Kidney epithelial cell (primary cell): ENCODE measurements at places on chromosomes 5 and 9. TPM values are rescaled to one million over a fixed set of nuclear protein-coding genes. Genes with fewer than 3 reads are reported as not detected.

Gene TMEM215
- total RNA-seq = not detected in 2 replicates

Gene PAXX
- total RNA-seq = 42.2 and 46.8 TPM in 2 replicates

Gene C5orf34
- 0.38 and 1.1 TPM in 2 replicates for total RNA-seq

Gene GABRG2
- total RNA-seq = not detected in 2 replicates

Gene OCLN
- total RNA-seq = 104 TPM in 2 replicates

Gene PAPPA
- 15.4 and 15.5 TPM in 2 replicates for total RNA-seq

GRCh38 chr9:124455820-124456219 is 5.6 kb downstream of the ADGRD2 start:
- DNase-seq = no peak

DNA sequence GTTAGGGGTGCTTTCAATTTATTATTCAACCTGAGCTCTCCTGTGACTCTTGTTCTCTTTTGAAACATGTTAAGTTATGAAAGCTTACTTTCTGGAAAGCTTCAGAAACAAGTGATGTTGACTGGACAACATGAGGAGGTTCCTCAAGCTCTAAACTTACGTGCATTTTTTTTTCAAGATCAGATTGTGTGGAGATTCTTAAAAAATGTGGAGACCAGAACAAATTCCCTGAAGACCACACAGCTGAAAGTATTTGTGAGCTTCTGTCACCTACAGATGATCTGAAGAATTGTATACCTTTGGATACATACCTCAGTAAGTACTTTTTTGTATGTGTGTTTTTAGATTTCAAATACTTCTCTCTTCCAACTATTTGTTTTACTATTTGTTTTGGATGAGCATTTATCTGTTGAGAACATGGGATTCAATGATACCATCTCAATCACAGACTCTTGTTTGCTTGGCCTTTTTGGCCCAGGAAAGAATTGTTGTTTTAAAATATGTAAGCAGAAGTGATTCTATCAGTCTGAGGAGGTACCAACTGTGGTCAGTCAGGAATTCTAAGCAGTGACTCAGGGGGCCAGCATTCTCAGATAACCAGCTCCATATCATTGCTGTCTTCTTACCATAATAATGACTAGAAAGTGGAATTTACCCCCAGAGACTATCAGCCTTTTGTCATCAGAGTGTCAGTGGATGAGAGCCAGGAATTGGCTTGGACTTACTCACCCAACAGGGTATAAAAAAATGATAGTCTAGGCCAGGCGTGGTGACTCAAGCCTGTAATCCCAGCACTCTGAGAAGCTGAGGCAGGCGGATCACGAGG is 34.4 kb upstream of the GLIPR2 start:
- peak; percentile 94 for DNase-seq

GRCh38 chr9:87771316-87772006 is 45.5 kb downstream of the CTSL start:
- no peak for DNase-seq

DNA sequence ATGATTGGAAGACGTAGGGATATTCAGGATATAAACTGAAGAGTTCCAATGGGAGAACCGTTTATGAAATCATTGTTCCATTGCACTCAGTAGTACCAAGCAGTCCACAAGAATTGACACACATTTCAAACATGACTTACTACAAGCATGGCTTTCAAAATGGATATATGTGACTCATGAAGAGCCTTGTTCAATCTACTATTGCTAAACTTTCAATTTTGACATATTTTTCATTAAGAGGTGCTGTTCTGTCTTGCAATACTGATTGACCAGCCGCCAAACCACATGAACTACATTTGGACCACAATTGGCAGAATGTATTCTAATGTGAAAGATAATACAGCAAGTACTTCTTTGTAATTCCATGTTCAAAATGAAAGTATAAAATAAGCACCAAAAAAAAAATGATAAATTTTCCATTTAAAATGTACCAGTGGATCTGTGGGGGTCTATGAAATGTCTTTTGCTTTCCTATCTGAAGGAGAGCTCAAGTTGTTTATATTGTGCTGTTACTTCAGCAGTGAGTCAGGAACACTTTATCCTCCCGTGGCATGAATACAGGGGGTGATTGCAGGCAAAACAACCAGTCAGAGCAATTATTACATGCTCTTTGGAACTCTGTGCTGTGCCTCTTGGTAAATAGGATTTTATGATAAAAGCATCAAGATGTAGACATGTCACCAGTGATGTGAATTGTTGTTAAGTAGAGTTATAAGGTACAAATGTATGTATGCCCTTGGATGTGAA is 366.0 kb downstream of the ARRDC3 start:
- DNase-seq = no peak

- no peak for DNase-seq
Measured at GRCh38 chr5:43677253-43677652, 74.3 kb downstream of the NNT start.

DNA sequence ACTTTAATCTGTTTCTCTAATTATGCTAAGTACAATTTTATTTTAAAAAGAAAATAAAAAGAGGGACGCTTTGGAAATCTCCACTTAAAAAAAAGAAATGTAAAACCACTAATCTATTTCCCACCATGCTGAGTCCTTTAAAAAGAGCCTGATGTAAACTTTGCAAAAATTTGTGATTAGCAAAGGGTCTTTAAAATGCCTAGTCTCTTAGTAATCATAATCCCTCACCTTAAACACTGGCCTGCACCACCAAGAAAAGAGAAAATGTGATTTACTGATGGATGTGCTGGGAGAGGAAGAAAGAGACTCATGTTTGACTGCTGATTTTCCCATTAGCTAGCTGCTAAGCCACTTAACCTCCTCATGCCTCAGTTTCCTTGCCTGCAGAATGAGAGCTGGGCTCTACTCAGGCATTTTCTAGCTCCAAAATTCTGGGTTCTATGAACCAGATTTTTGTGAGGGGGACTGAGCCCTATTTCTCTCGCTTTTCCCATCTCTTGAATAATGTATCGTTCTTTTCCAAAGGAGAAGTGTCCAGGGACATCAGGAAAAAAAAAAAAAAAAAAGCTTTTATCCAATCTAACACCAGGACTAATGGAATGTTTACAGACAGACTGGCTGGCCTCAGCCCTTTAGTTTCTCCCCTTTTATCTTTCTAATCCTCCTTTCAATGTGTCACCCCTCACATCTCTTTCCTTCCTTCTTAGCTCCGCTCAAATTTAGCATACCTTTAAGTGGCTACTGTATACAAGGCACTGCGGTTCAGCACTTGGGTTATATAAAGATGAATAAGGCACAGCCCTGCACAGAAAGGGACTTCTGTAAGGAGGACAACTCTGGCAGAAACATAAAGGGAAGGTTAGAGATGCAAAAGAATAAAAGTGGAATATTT is 312.4 kb downstream of the ARL15 start:
- no peak for DNase-seq

DNA sequence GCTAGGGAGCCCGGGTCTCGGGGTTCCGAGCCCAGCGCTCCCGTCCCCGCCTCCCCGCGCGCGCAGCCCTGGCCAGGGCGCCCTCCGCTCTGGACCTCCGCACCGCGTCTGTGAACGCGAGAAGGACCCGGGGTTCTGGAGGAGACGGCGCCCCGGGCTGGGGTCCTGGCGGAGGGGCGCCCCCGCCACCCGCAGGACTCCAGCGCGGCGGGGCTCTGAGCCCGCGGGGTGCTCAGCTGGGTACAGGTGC is 431 bp downstream of the TMOD1 start:
- DNase-seq = no peak

DNA sequence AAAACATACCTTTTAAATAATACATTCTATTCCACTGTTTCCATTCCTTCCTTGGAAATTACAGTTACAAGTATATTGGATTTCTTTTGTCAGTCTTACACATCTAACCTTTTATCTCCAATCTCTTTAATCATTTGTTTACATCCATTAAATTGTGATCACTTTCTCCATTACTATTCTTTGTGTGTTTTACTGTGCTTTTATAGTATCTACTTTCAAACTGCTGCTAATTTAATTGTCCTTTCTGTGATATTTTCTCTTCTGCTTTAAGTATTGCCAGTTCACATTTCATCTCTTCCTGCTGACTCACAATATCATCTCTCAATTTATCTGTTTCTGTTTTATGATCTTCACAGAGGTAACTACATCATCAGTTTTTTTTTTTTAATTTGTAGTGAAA is 39.6 kb downstream of the AGTPBP1 start:
- no peak for DNase-seq

GRCh38 chr5:10726913-10727517 is 34.0 kb downstream of the DAP start:
- DNase-seq = no peak

GRCh38 chr9:121768416-121769015 is 117.1 kb downstream of the DAB2IP start:
- no peak for DNase-seq

GRCh38 chr5:150214289-150214688 is 24.4 kb downstream of the SLC6A7 start:
- DNase-seq = no peak

- DNase-seq = no peak
Measured at GRCh38 chr5:112975721-112976431, 722 bp upstream of the DCP2 start.

DNA sequence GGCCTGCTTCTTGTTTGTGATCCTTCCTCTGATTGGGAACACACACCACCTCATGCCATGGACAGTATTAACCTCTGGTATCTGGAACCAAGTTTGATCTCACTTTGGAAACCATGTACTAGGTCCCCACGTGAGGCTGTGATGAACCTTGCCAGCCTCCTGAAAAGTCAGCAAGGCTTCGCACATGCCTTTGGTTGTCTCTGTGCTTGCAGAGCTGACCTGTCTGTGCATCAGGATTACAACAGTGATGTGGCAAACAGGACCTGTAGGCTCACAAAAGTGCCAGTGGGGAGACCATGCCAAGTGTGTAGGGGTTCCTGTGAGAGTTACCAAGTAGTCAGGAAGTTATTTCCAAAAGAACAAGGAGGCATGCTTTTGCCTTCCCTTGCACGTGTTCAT is 1.4 kb downstream of the ACO1 start:
- no peak for DNase-seq

GRCh38 chr5:176365351-176366231 is at the start of gene ARL10:
TSS of gene ARL10 (plus strand) at chr5:176365487. CDS start at chr5:176365564, 77 bp downstream.
- no peak for DNase-seq

- no peak for DNase-seq
Measured at GRCh38 chr5:43367453-43367852, 44.7 kb downstream of the CCL28 start.

DNA sequence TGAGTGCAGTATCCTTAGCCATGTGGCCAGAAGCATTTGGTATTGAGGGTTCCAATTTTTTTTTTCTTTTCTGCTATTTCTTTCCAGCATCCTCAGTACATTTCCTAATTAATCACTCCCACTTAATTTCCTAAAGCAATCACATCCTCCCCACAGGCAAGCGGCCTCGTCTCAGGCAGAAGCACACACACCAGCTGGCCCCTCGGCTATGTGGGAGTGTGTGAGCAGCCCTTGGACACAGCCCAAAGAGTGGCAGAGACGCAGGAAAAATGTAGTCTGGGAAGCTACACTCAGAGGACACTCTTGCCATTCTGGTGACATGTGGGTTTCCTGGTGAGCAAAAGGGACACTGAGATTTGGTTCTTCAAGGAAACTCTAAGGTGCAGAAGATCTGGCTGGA is 20.7 kb downstream of the SLIT3 start:
- no peak for DNase-seq

- no peak for DNase-seq
Measured at GRCh38 chr5:90810211-90810610, 251.6 kb downstream of the ADGRV1 start.

GRCh38 chr5:173175523-173175922 is 31.2 kb downstream of the BNIP1 start:
- DNase-seq = no peak

DNA sequence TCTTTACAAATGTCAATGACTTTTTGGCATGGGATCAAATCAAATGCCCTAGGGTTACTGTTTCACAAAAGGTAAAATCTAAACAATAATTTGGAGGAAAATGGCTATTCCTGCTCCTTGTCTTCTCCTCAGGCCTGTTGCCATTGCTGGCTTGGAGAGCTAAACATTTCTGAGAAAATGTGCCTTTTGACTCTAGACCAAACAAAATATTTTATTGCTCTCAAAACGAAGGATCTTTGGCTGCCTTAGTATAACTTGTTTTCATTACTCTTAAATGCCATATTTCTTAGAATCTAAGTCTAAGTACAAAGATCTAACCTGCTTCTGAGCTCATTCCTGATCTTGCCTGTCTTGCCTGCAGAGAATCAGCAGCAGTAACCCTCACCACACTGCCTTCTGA is 116.6 kb downstream of the MUSK start:
- no peak for DNase-seq

- no peak for DNase-seq
Measured at GRCh38 chr9:125700791-125701190, 6.2 kb downstream of the MAPKAP1 start.

DNA sequence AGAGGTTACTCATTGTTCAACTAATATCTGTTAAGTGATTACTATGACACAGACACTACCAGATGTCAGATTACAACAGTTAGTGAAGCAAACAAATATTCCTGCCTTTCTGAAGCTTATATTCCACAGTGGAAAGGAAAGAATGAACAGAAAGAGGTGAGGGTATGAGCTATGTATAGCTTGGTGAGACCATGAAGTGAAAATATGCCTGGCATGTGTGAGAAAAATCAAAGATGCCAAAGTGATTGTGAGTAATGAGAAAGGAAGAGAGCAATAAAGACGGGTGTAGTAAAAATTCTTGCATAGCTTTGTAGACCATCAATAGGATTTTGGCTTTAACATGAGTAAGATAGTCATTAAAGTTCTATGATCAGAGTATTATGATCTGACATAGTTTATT is 734.5 kb upstream of the NUDT12 start:
- DNase-seq = no peak

GRCh38 chr5:90311401-90311800 is 98.2 kb downstream of the CETN3 start:
- no peak for DNase-seq

- DNase-seq = no peak
Measured at GRCh38 chr5:79850316-79850822, 140.7 kb downstream of the MTX3 start.
